Nephron progenitor cell (in vitro differentiated cells): ENCODE measurements at places on chromosomes 12 and 14.

GRCh38 chr12:67816269-67816668, 167.7 kb downstream of the DYRK2 start:
- H3K4me3 ChIP-seq: no peak overlapping the region
- H3K4me1 ChIP-seq: no peaks in the 10 kb centered on the region
- no peak overlapping the region for H3K27ac ChIP-seq
- peaks cover 4% of the 10 kb centered on the region for H3K27me3 ChIP-seq
- peaks cover 12% of the 10 kb centered on the region for H3K36me3 ChIP-seq

- H3K36me3 ChIP-seq: peaks cover 24% of the 10 kb centered on the region
- H3K27me3 ChIP-seq: no peaks in the 10 kb centered on the region
- no peak for DNase-seq
- H3K27ac ChIP-seq: peak overlapping the region; percentile 8
- peaks cover 28% of the 10 kb centered on the region for H3K4me1 ChIP-seq
Measured at GRCh38 chr14:89178800-89179535, 238.1 kb downstream of the FOXN3 start.

DNA sequence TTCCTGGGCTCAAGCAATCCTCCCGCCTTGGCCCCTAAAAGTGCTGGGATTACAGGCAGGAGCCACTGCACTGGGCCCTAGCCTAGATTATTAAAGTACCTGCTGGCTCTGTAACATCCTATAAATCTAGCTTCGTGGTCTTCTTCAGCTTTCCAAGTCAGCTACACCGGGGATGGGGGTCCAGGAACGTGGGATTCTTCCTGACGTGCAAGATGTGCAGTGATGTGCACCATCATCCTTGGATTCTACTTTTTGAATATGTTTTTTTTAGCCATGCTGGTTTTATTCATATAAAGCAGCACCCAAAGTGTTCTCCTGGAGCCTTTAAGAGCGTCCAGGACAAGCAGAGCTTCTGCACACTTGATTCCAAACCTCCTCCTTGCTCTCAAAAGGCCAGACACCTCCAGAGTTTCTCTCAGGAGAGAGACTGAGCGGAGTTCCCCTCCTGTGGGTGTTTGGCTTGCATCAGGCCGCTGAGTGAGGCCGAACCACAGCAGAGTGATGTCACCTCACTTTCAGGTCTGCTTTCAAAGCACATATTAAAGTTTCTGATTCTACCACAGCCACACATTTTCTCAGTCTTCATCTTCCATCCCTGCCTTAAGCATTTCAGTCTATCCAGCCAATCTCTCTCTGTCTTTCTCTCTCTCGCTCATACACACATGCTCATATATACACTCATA, 33.4 kb downstream of the VCPKMT start:
- H3K36me3 ChIP-seq: no peaks in the 10 kb centered on the region
- H3K27ac ChIP-seq: peak overlapping the region; percentile 68
- no peak for DNase-seq
- no peak overlapping the region for H3K4me3 ChIP-seq
- peaks cover 5% of the 10 kb centered on the region for H3K27me3 ChIP-seq
- H3K4me1 ChIP-seq: peaks cover 35% of the 10 kb centered on the region

GRCh38 chr12:74849801-74850200, 312.2 kb downstream of the ATXN7L3B start:
- H3K4me1 ChIP-seq: peaks cover 7% of the 10 kb centered on the region
- H3K27me3 ChIP-seq: no peaks in the 10 kb centered on the region
- no peak for DNase-seq
- H3K4me3 ChIP-seq: no peak overlapping the region

DNA sequence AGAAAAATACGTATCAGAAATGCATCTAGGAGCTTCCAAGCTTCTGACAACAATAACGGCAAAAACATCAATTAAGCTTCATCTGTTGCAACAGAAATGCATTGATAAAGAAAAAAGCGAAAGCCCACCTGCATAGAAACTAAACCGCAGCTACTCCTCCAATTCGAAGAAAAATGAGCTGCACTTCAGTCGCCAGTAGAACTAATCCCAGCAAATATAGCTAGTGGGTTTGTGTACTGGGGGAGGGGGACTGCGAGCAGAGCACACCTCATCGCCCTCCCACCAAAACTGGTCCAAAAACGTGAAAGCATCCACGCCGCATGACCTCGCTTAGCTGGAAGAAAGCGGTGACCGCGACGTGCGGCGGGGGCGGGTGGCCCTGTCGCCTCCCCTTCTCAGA, 1.2 kb downstream of the SLC35F4 start:
- no peak overlapping the region for H3K27ac ChIP-seq
- no peaks in the 10 kb centered on the region for H3K36me3 ChIP-seq
- peaks cover 30% of the 10 kb centered on the region for H3K27me3 ChIP-seq
- DNase-seq: no peak
- H3K4me1 ChIP-seq: no peaks in the 10 kb centered on the region

DNA sequence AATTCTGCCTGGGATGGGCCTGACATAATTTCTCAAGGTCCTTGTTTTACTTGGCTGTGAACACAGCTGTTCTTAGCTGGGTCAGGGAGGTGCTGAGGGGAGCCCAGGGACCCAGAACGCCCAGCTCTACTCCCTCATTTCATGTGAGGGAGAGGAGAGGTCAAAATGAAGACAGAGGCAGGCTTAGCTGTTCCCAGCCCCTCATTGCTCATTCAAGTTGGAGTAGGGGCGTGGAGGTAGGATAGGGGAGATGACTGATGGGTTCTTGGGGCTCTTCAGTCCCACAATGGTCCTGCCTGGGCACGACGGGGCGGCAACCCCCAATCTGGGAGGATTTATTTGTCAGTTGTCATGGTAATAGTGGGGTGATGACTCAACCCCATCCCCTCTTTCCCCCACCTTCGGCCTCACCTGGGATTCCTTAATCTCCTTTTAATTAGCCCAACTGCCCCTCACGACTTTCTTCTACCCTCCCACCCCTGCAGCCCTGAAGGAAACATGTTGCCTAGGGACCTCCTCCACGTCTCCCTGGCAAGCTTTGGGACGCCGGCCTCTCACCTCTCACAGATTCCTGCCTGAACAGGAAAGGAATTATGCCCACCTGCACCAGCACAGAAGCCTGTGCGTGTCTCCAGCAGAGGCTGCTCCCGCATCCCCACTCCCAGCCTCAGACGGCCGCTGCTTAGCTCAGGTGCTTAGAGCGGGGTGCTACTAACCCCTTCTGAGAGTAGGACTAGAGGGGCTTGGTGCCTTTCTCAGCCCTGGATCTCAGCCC, 10.2 kb downstream of the SPRYD3 start:
- no peak for DNase-seq
- no peak overlapping the region for H3K4me3 ChIP-seq
- peaks cover 1% of the 10 kb centered on the region for H3K36me3 ChIP-seq
- H3K27me3 ChIP-seq: peaks cover 3% of the 10 kb centered on the region

DNA sequence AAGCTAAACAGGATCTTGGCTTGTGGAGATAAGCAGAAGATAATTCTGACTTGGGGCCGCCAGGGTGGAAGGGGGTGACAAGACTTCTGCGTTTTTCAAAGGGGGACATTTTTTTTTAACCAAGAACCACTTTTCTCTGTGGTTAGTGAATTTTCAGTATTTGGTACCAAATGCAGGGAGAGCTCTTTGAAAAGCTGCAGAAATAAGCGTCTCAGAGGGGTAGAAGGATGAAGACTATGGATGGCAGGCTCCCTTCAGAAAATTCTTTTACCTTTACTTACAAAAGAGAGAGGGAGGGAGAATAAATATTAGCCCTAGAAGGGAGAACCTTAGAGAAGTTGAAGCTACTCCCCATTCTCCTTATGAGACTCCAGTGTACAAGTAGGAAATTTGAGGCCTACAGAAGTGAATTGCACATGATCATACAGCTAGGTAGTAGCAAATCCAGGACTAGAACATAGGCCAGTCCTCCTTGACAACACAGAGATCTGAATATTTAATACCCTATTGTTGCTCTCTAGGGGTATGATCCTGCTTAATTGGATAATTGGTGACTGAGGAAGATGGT, 840 bp downstream of the MRPL52 start:
- H3K4me3 ChIP-seq: peak overlapping the region; percentile 94
- H3K36me3 ChIP-seq: peaks cover 34% of the 10 kb centered on the region
- DNase-seq: no peak
- peaks cover 35% of the 10 kb centered on the region for H3K4me1 ChIP-seq

DNA sequence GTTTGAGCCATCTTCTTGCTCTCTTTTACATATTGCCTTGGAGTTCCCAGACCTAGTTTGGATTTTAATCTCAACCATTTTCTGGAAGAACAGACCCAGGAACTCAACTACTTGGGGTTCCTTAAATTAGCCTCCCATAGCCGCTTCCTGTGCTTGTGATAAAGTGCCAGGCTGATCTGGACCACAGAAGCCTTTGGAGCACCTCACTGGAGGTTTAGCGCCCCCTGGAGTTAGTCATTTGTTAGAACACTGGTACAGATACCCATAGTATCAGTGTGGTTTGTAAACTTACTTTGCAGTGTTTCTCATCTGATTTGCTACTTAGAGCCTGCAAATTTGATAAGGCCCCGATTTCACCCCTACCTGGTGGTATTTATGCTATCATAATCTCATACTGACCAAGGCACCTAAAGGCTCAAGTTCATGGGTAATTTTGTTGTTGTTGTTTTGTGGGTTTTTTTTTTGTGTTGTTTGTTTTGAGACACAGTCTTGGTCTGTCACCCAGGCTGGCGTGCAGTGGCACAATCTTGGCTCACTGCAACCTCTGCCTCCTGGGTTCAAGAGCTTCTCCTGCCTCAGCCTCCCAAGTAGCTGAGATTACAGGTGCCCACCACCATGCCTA, 3.7 kb downstream of the UNC119B start:
- H3K27ac ChIP-seq: no peak overlapping the region
- H3K4me1 ChIP-seq: peaks cover 46% of the 10 kb centered on the region
- H3K27me3 ChIP-seq: no peaks in the 10 kb centered on the region
- peak overlapping the region; percentile 63 for H3K4me3 ChIP-seq
- peak; percentile 75 for DNase-seq
- peaks cover 40% of the 10 kb centered on the region for H3K36me3 ChIP-seq

DNA sequence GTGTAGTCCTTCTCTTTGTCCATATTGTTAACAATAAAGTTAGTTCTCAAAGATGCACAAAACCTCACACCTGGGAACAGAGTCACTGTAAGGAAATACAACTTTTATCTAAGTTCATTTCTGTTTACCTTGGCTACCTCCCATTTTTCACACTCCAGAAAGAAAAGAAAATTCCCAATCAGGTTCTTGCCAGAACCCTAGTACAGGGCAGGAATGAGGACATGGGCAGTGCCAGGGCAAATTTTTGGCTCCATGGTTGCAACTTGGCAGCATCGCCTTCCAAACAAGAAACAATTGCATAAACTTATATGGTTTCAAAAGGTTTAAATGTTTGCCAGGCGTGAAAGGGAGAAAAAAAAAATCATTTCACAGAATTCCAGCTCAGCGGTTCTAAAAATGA, 296.3 kb upstream of the PRKD1 start:
- H3K27ac ChIP-seq: no peak overlapping the region
- no peak overlapping the region for H3K4me3 ChIP-seq
- no peaks in the 10 kb centered on the region for H3K4me1 ChIP-seq
- H3K36me3 ChIP-seq: no peaks in the 10 kb centered on the region
- DNase-seq: no peak

- peak overlapping the region; percentile 69 for H3K27ac ChIP-seq
- peaks cover 8% of the 10 kb centered on the region for H3K4me1 ChIP-seq
- no peak overlapping the region for H3K4me3 ChIP-seq
- H3K36me3 ChIP-seq: peaks cover 63% of the 10 kb centered on the region
- no peak for DNase-seq
- no peaks in the 10 kb centered on the region for H3K27me3 ChIP-seq
Measured at GRCh38 chr14:102077382-102077709, 9.5 kb downstream of the HSP90AA1 start.

GRCh38 chr12:12880537-12880936, 10.8 kb upstream of the GPRC5A start:
- H3K27ac ChIP-seq: no peak overlapping the region
- H3K36me3 ChIP-seq: peaks cover 5% of the 10 kb centered on the region
- DNase-seq: no peak
- no peak overlapping the region for H3K4me3 ChIP-seq
- H3K27me3 ChIP-seq: peaks cover 25% of the 10 kb centered on the region

DNA sequence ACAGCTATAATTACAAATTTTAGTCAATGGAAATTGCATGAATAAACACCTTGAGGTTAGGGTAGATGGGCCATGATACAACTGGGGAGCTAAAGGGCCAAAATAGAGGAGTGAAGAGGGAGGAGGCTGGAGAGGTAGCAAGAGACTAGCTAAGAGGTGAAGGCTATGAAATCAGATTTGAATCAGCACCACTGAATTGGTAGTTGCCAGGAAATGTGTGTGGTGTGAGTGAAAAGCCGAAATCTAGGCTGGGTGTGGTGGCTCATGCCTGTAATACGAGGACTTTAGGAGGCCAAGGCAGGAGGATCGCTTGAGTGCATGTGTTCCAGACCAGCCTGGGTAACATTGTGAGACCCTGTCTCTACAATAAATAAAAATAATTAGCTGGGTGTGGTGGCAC, 22.7 kb downstream of the YY1 start:
- H3K4me1 ChIP-seq: peaks cover 9% of the 10 kb centered on the region
- H3K36me3 ChIP-seq: peaks cover 77% of the 10 kb centered on the region
- DNase-seq: no peak
- H3K4me3 ChIP-seq: no peak overlapping the region
- H3K27ac ChIP-seq: peak overlapping the region; percentile 79
